ENCODE measurements at places on chromosomes 2 and 18. TPM values are rescaled to one million over a fixed set of nuclear protein-coding genes. Genes with fewer than 3 reads are reported as not detected.
A peak's percentile ranks its signal among the peaks of the same experiment; 100 is the strongest.

Gene CCL20
- polyA plus RNA-seq: 1.1 TPM

Gene POTEI
- not detected for polyA plus RNA-seq

Gene CGREF1
- 4.5 TPM for polyA plus RNA-seq

Gene TMEM247
- polyA plus RNA-seq: not detected

Gene DUSP28
- 5.2 TPM for polyA plus RNA-seq

Gene TRIM43B
- not detected for polyA plus RNA-seq

Gene RAB1A
- 269 TPM for polyA plus RNA-seq

Gene MLPH
- 218 TPM for polyA plus RNA-seq

Gene PAX8
- 1.5 TPM for polyA plus RNA-seq

Gene SP140L
- polyA plus RNA-seq: 3.5 TPM

Gene TLX2
- polyA plus RNA-seq: 0.58 TPM

Gene ACAA2
- polyA plus RNA-seq: 50.3 TPM

Gene C1D
- 69.8 TPM for polyA plus RNA-seq

Gene ECEL1
- polyA plus RNA-seq: 0.10 TPM

- DNase-seq: no peak
Measured at GRCh38 chr2:40803900-40804299, 352.0 kb upstream of the SLC8A1 start.

DNA sequence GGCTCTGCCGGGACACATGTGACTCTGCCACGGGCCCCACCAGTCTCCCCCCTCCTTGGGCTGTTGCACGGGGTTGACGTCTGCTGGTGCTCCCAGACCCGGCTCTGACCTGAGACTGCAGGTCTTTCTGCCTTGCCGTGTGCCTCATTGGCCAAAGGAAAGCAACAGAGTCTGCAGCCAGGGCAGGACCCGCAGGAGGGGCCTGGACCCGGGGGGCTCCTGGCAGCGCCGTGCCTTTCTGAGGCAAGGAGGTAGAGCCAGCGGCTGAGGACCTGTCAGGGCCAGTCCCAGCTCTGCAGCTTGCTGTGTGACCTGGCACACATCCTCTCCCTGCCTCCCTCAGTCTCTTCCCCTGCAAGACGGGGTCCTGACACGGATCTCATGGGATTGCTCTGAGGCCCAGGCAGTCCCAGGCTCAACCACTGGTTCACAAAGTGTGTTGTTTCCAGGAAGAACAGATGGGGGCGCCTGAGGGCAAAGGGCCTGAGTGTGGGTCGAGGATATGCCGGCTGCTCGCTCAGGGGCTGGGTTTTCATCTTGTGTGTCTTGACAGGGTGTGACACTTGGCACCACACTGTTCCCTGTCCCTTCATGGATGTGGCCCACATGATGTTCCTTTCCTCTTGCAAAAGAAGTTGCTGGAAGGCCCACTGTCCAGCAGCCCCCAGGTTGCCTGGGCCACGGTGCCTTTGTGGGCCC, 9.0 kb downstream of the CAPN10 start:
- DNase-seq: peak; percentile 30

DNA sequence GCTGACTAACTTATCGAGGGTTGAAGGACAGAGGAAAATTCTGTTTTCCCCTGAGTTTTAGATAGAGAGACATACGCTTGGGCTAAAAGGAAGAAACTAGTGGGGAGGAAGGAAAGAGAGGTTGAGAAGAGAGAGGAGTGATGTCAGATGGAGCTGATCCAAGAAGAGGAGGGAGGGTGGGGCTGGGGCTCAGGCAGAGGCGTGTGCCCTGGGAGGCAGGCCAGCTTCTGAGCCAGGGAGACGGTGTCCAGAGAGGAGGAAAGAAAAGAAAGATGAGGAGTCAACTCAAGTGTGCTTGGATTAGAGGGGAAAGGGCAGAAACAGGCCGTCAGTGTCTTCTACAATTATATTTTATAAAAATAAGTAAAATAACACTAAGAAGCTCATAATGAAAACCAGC, 56.2 kb downstream of the EMILIN2 start:
- DNase-seq: no peak

DNA sequence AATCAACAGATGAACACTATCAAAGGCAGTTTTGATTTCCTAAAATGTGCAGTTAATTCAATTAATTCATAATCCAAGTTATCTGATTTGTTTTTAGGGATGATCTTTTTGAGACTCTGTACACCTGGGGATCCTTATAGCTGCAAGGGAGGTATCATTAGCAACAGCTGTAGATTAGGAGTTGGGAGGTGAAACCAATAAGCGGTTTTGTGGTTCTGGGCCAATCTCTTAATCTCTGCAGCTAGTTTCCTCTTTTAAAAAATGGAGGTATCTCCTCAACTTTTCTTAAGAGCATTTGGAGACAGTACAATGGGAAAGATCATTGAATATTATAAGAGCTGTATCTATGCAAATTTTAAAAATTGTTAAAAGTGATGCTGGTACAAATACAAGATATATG, 126.0 kb downstream of the MC4R start:
- DNase-seq: no peak

DNA sequence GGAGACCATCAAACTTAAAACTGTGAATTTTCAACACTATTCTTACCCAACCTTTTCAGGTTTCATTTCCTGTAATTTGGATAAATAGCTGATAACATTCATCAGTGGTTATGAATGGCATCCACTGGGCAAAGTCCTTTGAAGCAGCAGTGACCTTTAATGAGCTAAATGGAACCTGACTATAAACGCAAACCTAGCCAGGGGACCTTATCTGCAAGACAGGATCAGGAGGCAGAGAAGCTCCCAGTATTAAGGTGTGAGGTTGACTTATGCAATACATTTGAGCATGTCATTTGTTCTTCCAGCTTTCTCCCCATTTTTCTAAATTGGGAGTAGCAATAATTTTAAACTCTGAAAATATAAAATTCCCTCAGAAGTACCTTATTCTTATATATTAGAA, 38.4 kb downstream of the CREG2 start:
- no peak for DNase-seq

GRCh38 chr2:18870307-18870706, 280.9 kb upstream of the NT5C1B start:
- no peak for DNase-seq

GRCh38 chr2:100984892-100985307, 17.2 kb upstream of the RPL31 start:
- DNase-seq: peak; percentile 82

DNA sequence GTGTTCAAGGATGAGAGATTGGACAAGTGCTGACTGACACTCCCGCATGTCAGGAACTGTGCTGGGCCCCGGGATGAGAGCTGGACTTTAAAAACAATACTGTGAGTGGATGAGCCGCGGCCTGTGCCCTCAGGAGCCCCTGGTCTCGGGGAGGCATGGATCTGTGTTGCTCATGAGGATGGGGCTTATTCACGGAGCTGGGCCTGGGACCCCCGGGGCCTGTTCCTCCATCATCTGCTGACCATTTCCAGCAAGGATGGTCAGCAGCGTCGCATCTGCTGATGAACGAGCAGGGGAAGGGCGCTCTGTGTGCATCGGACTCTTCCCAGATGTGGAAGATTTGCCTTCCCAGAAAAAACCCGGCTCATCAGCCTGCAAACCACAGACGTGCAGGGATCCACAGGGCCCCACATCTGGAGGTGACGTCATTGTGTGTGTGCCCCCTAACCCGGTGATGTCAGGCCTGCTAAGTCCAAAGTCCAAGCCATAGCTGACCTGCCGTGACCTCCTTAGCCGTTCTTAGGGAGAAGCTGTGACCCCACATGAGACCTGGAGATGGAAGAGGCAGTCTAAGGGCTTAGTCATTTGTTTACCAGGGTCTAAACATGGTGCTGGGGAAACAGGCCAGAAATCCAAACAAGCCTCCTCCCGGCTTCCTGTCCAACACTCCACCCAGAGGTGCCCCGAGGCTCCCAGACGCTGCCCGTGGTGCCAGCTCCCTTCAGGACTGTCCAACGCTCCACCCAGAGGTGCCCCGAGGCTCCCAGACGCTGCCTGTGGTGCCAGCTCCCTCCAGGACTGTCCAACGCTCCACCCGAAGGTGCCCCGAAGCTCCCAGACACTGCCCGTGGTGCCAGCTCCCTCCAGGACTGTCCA, 143.9 kb downstream of the PXDN start:
- DNase-seq: no peak

- DNase-seq: no peak
Measured at GRCh38 chr2:95351598-95351915, 51.0 kb upstream of the FAHD2A start.

DNA sequence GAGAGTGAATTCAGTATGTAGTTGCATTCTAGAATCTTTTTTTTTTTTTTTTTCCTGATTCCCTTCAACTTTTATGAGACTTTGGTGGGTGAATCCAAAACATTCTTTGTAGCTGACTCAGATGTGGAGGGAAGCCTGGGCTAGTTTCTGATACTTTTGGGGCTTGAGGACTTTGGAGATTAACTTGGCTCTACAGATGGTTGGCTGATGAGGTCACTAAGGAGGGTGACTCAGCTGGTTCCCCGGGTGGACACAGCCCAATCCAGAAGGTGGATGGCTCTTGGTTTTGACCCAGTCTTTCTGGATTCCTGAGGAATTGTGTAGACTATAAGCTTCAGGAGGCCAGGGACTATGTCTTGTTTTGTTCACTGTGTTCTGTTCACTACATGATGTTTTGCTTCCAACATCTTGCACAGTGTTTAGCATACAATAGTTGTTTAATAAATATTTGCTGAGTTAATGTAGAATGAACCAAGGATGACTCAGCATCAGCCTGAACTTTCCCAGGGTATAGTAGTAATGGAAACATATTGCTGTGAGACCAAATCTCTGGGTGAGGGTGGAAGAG, 30.5 kb downstream of the LAMA3 start:
- peak; percentile 95 for DNase-seq

- DNase-seq: peak; percentile 86
Measured at GRCh38 chr2:237488901-237489860, 2.1 kb downstream of the MLPH start.

DNA sequence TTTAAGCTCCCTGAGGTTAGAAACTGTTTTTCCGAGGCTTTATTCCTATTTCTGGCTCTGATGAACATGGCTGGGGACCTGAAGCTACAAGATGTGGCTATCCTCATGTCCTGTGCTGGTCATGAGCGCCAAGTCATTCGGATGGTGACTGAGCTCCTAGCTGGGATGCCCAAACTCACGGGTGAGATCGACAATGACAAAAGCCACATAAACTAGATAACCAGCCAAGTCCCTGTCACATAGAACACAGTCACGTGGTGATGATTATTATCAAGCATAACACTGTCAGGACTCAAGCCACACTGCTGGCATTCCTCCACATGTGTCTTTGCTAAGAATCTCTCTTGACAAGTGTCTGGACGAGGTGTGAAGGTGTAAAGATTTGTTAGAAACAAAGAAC, 274.9 kb downstream of the CLIP4 start:
- no peak for DNase-seq

- DNase-seq: no peak
Measured at GRCh38 chr2:62208074-62208757, 12.3 kb downstream of the B3GNT2 start.

GRCh38 chr2:86487062-86487461, 45.9 kb downstream of the KDM3A start:
- peak; percentile 18 for DNase-seq

DNA sequence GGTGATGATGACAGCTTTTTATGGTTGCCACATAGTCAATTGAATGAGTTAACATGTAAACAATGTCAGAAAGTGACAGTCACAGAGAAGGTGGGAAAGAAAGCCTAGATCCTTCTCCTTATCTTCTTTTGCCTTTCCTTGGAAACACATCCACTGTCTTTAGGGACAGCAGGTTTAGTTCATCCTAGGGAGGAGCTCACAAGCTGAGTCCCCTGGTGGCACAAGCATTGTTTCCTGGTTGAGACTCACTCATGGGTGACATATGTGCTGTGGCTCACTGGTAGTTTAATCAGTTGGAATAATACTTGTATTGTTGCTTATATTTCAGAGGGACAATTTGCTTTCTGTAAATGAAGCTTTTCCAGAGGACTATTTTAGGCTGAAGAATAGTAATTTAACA, 598.5 kb downstream of the CNTNAP5 start:
- no peak for DNase-seq

DNA sequence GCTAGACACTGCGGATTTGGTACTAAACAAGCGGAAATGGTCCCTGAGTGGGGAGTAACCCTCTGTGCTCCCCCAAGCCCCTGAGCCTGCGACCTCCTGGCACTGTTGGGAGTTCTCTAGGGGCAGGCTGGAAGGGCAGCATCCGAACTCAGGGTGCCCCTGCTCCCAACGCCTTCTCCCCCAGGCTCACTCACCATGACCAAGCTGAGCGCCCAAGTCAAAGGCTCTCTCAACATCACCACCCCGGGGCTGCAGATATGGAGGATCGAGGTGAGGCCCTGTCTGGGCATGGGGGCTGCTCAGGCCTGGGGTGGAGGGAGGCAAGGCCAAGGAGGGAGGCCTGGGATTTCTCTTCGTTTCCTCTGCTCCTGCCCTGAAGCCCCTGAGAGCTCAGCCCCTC, 4.7 kb downstream of the VIL1 start:
- no peak for DNase-seq

GRCh38 chr2:186887107-186888090, 38.4 kb upstream of the ZSWIM2 start:
- DNase-seq: no peak

DNA sequence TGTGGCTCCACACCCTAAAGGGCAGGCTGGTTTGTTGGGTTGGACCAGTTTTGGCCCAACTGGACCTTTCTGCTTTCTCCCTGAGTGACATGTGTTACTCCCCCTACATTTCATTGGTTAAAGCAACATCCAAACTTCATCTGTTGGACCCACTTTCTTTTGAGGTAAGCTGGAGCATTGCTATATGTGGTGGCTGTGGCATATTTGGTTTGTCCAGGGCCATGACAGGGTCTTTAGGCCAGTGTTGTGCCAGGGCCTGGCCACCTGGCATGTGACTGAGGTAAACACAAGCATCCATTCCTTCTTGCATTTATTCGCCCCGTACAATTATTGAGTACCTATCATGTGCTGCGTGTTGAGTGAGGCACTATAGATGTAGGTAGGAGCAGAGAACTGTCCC, 36.8 kb upstream of the MARCO start:
- no peak for DNase-seq

- DNase-seq: no peak
Measured at GRCh38 chr18:75125382-75126331, 83.3 kb downstream of the PTGR3 start.

All from A549 (cell line).